Hematopoietic multipotent progenitor cell (in vitro differentiated cells): ENCODE measurements at places on chromosomes 3 and 15. TPM values are rescaled to one million over a fixed set of nuclear protein-coding genes. Genes with fewer than 3 reads are reported as not detected.

The EFCC1 gene
- 9.2 TPM for total RNA-seq

The C3orf49 gene
- not detected for total RNA-seq

The ITIH3 gene
- not detected for total RNA-seq

The PLCL2 gene
- total RNA-seq = 21.5 TPM

DNA sequence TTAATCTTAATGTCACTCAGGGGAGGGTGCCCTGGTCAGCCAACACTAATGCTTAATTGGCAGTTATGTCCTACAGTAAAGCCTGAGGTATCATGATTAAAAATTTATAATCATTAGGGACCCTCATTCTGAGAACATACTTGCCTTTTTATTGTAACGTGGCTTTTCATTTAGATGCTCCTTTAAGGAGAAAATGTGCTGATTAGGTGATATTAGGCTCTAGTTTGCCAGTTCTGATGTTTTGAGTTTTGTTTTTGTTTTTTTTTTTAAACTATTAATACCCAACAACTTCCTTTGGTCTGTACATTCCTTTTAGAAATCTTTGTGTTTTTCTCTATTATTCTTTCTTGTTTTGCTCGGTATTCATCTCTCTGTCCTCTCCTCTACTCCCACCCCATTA is 10.3 kb downstream of the GTF2E1 start:
- no peak for DNase-seq

DNA sequence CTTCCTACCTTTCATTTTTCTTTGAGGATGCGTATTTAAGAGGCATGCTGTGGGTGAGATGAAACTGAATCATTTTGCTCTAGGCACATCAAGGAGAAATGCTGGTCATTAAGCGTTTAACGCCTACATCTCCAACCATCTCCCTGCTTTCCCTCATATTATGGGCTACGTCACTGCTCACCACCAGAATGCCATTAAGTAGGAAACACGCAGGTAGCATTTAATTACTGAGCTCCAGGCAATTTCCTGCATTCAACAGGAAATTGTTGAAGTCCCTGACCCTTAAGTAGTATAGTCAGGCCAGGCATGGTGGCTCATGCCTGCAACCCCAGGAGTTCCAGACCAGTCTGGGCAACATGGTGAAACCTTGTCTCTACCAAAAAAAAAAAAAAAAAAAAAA is 66.1 kb downstream of the CHSY1 start:
- DNase-seq = no peak

GRCh38 chr3:13020159-13020750 is 53.0 kb downstream of the IQSEC1 start:
- no peak for DNase-seq

DNA sequence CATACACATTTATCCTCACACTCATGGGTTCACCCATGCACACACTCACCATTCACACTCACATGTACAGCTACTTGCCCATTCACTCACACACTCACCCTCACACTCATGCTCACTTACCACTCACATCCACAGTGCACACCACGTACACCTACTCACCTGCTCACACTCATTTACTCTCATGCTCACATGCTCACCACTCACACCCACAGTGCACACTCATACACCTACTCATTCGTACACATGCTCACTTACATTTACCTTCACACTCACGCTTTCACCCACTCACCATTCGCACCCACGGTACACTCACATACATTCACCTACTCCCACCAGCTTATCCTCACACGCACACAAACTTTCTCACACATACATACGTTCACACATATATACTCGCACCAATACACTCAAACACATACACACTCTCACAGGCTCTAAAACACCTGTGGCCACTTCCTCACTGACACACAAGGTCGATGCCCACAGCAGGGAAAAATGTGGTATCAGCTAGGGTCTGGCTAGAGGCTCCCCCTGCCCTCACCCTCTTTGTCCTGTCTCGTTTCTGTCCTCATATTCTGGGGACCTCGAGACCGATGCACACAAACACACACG is 46.0 kb downstream of the NUP210 start:
- no peak for DNase-seq
